CD8-positive, alpha-beta memory T cell (primary cell): ENCODE measurements at places on chromosomes 7 and 10. TPM values are rescaled to one million over a fixed set of nuclear protein-coding genes. Genes with fewer than 3 reads are reported as not detected.
A peak's percentile ranks its signal among the peaks of the same experiment; 100 is the strongest.

GRCh38 chr7:74253835-74254128 lies 417 bp downstream of the RFC2 start:
- no peaks in the 10 kb centered on the region for H3K27me3 ChIP-seq
- peaks cover 18% of the 10 kb centered on the region for H3K36me3 ChIP-seq
- no peak for DNase-seq
- H3K4me3 ChIP-seq: peak overlapping the region; percentile 82
- peak overlapping the region; percentile 90 for H3K27ac ChIP-seq

- H3K4me3 ChIP-seq: no peak overlapping the region
- H3K4me1 ChIP-seq: no peaks in the 10 kb centered on the region
- H3K27ac ChIP-seq: no peak overlapping the region
- DNase-seq: no peak
- no peaks in the 10 kb centered on the region for H3K36me3 ChIP-seq
Observed at GRCh38 chr10:13450069-13450468, 78.7 kb downstream of the BEND7 start.

The FBXL13 gene
- 0.66 TPM for total RNA-seq

GRCh38 chr10:90413196-90413595 lies 444.6 kb downstream of the HTR7 start:
- no peaks in the 10 kb centered on the region for H3K4me1 ChIP-seq
- no peaks in the 10 kb centered on the region for H3K36me3 ChIP-seq
- H3K27ac ChIP-seq: no peak overlapping the region
- no peaks in the 10 kb centered on the region for H3K27me3 ChIP-seq
- no peak for DNase-seq

- H3K4me3 ChIP-seq: no peak within 1 kb of the TSS
- H3K4me1 ChIP-seq: no peaks in the 10 kb centered on the region
- no peaks in the 10 kb centered on the region for H3K36me3 ChIP-seq
- H3K27me3 ChIP-seq: no peaks in the 10 kb centered on the region
- DNase-seq: no peak
Observed at GRCh38 chr10:126670056-126670894, at the start of gene C10orf90. Gene C10orf90, minus strand, starts transcription at chr10:126670693. Its CDS starts 213 bp downstream, at chr10:126670480.

DNA sequence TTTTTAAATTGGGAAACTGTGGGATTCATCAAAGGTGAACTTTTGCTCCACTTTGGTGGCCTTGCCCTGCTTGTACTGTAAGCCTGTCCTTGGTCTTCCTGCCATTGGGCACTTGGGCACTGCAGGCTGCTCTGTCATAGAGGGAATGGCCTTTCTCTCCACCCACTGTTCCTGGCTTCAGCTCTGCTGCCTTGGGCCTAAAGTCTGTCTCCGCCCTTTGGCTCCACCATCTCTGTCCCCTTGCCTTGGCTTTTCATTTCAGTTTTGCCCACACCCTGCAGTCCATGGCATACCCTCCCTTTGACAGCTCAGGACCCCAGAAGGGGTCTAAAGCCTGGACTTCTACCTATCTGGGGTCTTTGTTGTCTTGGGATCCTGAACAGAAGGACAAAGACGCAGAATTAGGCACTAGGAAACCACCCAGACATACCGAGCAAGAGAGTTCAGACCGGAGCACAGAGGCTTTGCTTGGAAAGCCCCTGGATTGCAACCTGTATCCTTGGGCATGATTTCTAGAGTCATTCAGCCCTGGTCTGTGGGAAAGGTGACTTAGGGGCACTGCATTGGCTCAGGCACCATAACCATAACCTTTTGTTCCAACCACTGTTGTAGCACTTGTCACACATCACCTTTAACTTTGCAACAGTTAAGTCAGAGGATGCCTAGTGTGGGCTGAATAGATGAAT lies 5.2 kb upstream of the ARHGAP22 start:
- H3K27me3 ChIP-seq: no peaks in the 10 kb centered on the region
- H3K36me3 ChIP-seq: no peaks in the 10 kb centered on the region
- H3K4me1 ChIP-seq: no peaks in the 10 kb centered on the region
- no peak overlapping the region for H3K27ac ChIP-seq

DNA sequence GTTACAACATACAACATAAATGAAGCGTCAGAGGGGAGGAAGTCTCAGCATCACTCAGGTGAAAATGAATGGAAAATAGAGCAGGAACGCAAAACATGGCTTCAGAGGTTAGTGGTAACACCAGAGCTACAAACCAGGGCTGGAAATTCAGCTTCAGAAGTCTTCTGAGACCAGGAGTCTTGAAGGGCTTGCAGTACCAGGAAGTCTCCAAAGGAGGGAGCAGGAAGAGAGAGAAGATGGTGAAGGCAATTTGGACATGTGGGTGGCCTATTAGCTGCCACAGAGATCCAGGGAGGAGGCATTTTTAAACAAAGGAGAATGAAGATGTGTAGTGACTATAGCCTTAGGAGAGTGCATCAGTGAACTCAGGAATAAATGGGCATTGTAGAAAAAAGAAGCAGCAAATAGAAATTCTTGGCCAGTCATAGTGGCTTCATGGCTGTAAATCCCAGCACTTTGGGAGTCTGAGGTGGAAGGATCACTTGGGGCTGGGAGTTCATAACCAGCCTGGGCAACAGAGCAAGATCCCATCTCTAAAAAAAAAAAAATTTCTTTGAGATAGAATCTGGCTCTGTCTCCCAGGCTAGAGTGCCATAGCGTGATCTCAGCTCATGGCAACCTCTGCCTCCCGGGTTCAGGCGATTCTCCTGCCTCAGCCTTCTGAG lies 9.3 kb upstream of the TET1 start:
- no peaks in the 10 kb centered on the region for H3K4me1 ChIP-seq
- no peak overlapping the region for H3K27ac ChIP-seq
- peak; percentile 43 for DNase-seq
- no peak overlapping the region for H3K4me3 ChIP-seq
- H3K27me3 ChIP-seq: no peaks in the 10 kb centered on the region
- no peaks in the 10 kb centered on the region for H3K36me3 ChIP-seq

DNA sequence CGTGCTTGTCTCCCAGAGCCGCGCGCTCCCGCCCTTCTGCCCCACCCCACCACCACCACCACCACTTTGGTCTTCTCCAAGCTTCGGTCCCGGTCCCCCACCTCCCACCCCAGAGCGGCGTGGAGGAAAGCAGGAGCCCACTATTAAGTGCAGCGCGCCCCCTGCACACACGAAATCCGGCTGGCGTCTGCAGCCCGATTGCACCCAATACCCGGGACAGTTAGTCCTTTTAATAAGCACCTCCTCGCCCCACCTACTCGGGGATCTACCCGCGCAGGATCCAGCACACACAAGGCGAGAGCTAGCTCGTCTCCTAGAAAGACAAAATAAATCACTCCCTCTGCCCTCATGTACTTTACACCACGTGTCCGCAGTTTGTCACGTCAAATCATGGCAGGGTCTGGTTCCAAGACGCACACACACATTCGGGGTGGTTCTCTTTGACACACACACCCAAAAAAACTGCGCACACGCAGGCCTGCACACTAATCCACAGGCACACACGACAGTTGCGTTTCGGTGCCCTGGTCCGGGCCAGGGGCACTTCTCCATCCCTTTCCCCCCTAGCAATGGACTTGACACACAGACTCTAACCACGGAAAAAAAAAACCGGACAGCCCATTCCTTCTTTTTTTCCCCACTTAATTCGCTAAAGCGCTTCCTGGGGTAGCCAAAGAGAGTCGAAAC lies 1.6 kb downstream of the SFMBT2 start:
- H3K4me3 ChIP-seq: peak overlapping the region; percentile 96
- H3K4me1 ChIP-seq: peaks cover 42% of the 10 kb centered on the region
- no peaks in the 10 kb centered on the region for H3K36me3 ChIP-seq
- peak; percentile 50 for DNase-seq

GRCh38 chr10:96153070-96153469 lies 23.0 kb downstream of the ZNF518A start:
- H3K27me3 ChIP-seq: no peaks in the 10 kb centered on the region
- H3K36me3 ChIP-seq: peaks cover 32% of the 10 kb centered on the region
- no peak for DNase-seq
- H3K4me1 ChIP-seq: no peaks in the 10 kb centered on the region
- no peak overlapping the region for H3K27ac ChIP-seq
- H3K4me3 ChIP-seq: no peak overlapping the region

DNA sequence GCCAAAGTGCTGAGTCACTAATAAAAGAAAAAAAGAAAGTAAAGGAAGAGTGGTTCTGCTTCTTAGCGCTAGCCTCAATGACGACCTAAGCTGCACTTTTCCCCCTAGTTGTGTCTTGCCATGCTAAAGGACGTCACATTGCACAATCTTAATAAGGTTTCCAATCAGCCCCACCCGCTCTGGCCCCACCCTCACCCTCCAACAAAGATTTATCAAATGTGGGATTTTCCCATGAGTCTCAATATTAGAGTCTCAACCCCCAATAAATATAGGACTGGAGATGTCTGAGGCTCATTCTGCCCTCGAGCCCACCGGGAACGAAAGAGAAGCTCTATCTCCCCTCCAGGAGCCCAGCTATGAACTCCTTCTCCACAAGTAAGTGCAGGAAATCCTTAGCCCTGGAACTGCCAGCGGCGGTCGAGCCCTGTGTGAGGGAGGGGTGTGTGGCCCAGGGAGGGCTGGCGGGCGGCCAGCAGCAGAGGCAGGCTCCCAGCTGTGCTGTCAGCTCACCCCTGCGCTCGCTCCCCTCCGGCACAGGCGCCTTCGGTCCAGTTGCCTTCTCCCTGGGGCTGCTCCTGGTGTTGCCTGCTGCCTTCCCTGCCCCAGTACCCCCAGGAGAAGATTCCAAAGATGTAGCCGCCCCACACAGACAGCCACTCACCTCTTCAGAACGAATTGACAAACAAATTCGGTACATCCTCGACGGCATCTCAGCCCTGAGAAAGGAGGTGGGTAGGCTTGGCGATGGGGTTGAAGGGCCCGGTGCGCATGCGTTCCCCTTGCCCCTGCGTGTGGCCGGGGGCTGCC lies at the start of gene IL6:
Gene IL6, plus strand, starts transcription at position 294 of the 807 bp plus-strand sequence. Its CDS starts 63 bp downstream, at position 357.
- H3K4me3 ChIP-seq: no peak within 1 kb of the TSS
- H3K36me3 ChIP-seq: no peaks in the 10 kb centered on the region
- no peak for DNase-seq
- no peak within 1 kb of the TSS for H3K27ac ChIP-seq

GRCh38 chr7:130615583-130615982 lies 53.0 kb downstream of the COPG2 start:
- no peak for DNase-seq
- H3K27me3 ChIP-seq: no peaks in the 10 kb centered on the region
- H3K4me3 ChIP-seq: no peak overlapping the region
- H3K27ac ChIP-seq: no peak overlapping the region

The LIPK gene
- not detected for total RNA-seq

DNA sequence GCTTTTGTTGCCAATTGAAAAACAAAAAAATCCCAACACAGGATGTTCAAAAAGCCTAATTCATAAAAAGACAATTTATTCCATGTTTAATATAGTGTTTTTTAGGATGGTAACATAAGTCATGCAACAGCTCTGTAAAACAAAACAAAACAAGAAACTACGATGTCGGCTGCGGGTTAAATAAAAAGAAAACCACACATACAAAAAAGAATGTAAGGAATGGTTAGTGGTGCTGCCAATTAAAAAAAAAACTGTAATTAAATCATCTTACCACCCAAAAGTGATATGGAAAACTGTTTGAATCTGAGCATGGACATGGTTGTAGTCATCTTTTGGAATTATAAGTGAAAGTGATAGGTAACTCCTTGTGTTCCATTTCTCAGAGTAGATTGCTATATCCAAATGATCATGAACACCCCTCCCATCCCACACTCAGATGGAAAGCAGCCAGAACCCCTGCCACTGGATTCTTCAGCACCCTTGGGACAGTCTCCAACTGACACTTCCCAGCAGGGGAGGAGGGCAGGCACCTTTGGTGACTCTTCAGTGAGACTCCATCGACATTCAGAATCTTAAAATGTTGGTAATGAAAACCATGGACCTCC lies 14.3 kb upstream of the DAGLB start:
- H3K36me3 ChIP-seq: peaks cover 16% of the 10 kb centered on the region
- no peak overlapping the region for H3K27ac ChIP-seq
- no peak overlapping the region for H3K4me3 ChIP-seq
- no peaks in the 10 kb centered on the region for H3K4me1 ChIP-seq
- H3K27me3 ChIP-seq: no peaks in the 10 kb centered on the region

The GET4 gene
- total RNA-seq: 39.9 TPM

- DNase-seq: no peak
- no peaks in the 10 kb centered on the region for H3K36me3 ChIP-seq
- no peak overlapping the region for H3K4me3 ChIP-seq
- no peaks in the 10 kb centered on the region for H3K4me1 ChIP-seq
Observed at GRCh38 chr10:15632456-15633091, 87.1 kb downstream of the ITGA8 start.

The PHYHIPL gene
- total RNA-seq: not detected

- no peak overlapping the region for H3K27ac ChIP-seq
- H3K4me1 ChIP-seq: no peaks in the 10 kb centered on the region
- no peaks in the 10 kb centered on the region for H3K36me3 ChIP-seq
- peaks cover 4% of the 10 kb centered on the region for H3K27me3 ChIP-seq
- no peak for DNase-seq
Observed at GRCh38 chr10:133235265-133235855, 2.3 kb upstream of the VENTX start.

DNA sequence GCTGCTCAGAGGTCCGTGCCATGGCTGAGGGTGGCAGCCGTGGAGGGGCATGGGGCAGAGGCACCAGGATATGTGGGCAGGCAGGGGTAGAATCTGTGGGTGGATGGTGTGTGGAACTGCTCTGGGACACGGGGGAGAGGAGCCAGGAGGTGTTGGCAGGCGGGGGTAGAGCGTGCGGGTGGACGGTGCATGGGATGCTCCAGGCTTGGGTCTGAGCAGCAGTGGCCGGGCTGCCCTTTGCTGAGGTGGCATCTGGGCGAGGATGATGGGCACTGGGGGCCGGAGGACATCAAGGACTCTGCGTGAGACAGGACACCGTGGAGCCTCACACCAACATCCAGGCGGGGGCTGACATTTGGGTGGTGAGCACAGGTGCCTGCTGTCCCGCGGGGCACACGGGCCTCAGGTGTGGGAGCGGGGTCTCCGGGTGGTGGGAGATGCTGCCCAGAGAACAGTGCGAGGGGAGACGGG lies 46.2 kb downstream of the JAKMIP3 start:
- H3K4me1 ChIP-seq: no peaks in the 10 kb centered on the region
- no peak overlapping the region for H3K27ac ChIP-seq
- H3K36me3 ChIP-seq: no peaks in the 10 kb centered on the region
- DNase-seq: no peak
- H3K27me3 ChIP-seq: no peaks in the 10 kb centered on the region

GRCh38 chr10:132865171-132865631 lies 77.2 kb downstream of the CFAP46 start:
- no peak overlapping the region for H3K4me3 ChIP-seq
- peaks cover 5% of the 10 kb centered on the region for H3K4me1 ChIP-seq
- no peaks in the 10 kb centered on the region for H3K27me3 ChIP-seq

GRCh38 chr10:47286591-47287315 lies 13.2 kb upstream of the GDF10 start:
- H3K27ac ChIP-seq: no peak overlapping the region
- DNase-seq: no peak
- H3K36me3 ChIP-seq: no peaks in the 10 kb centered on the region
- no peaks in the 10 kb centered on the region for H3K27me3 ChIP-seq

The SCD gene
- 45.3 TPM for total RNA-seq

DNA sequence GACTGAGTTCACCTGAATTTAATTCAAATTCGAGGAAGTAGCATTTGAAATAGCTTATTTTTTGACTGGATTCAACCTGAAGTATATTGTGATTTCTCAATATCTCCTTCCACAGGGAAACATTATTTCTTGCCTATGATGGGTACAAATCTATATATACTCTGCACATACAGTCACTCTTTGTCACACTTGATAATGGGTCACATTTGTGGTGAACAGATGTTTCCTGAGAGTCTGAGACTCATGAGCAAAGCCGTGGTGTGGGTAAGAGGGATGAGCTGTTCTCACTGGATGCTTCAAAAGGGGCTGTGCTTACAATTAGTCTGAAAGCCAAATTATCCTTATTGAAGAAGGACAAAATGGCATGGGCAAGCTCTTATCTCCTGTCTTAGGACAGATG lies 18.0 kb upstream of the TBXAS1 start:
- no peaks in the 10 kb centered on the region for H3K4me1 ChIP-seq
- DNase-seq: no peak
- H3K27ac ChIP-seq: no peak overlapping the region
- no peaks in the 10 kb centered on the region for H3K27me3 ChIP-seq
- no peaks in the 10 kb centered on the region for H3K36me3 ChIP-seq
